ENCODE measurements at places on chromosomes 2 and 18. TPM values are rescaled to one million over a fixed set of nuclear protein-coding genes. Genes with fewer than 3 reads are reported as not detected.

NR4A2 gene
- total RNA-seq, result 1.7 TPM

- peak; percentile 67 for DNase-seq
These were observed 24.3 kb downstream of the INPP5D start for GRCh38 chr2:233084488-233084887.

SLC9A2 gene
- total RNA-seq, result not detected

- no peak for DNase-seq
These were observed 5.8 kb upstream of the LRP1B start for GRCh38 chr2:142136571-142136970.

LIPG gene
- 120 TPM for total RNA-seq

- DNase-seq, result no peak
These were observed 431.1 kb upstream of the ZEB2 start for GRCh38 chr2:144950899-144951560.

GRCh38 chr2:142874293-142874814 lies 3.1 kb upstream of the KYNU start:
- peak; percentile 27 for DNase-seq

GRCh38 chr2:223972656-223973102 lies 15.4 kb downstream of the MRPL44 start:
- no peak for DNase-seq

GRCh38 chr2:200378652-200379290 lies 72.3 kb downstream of the SPATS2L start:
- no peak for DNase-seq

GRCh38 chr2:51028829-51029228 lies 3.1 kb downstream of the NRXN1 start:
- DNase-seq, result no peak

Data from right lobe of liver (tissue), 6 donors.